ENCODE measurements at places on chromosomes 13 and 19.

DNA sequence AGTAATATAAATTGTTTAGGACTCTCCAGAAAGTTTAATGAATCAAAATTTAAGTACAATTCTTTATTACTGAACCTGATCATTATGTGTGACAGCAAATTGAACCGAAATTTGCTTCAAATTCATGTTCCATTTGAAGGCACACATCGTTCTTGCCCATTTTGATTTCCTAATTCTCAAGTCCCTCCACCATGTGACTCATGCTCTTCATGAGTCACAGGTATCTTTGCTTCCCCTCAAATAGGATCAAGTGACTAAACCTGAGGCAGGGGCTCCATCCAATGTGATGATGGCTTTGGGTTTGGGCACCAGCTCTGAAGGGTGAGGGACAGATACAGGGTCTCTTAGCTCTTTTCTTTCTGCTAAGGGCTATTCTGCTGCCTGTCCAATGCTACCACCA lies 86.1 kb downstream of the THSD1 start:
- H3K4me1 ChIP-seq: no peaks in the 10 kb centered on the region
- H3K4me3 ChIP-seq: no peak overlapping the region
- no peak for DNase-seq

- no peak for DNase-seq
- H3K4me3 ChIP-seq: no peak overlapping the region
- H3K27me3 ChIP-seq: no peaks in the 10 kb centered on the region
These were observed 12.5 kb downstream of the TNPO2 start for GRCh38 chr19:12711187-12711586.

DNA sequence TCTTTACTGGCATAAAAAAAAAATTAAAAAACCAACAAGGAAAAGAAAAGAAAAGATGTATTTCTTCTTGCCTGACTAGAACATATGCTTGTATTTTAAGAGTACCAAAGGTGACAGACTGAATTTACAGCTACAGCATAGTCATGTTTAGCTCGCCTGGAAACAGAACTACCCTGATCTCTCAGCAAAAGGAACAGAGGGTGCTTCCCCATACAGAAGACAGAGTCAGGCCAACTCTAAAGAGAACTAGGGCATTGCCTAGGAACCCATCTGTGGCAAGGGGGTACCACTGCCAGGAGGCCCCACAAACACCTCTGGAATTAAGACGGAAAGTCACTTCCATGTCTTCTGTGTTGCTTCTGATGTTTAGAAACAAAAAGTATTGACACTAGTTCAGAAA lies 252.1 kb upstream of the STARD13 start:
- H3K36me3 ChIP-seq: no peaks in the 10 kb centered on the region
- H3K27ac ChIP-seq: peak overlapping the region; percentile 88
- H3K4me1 ChIP-seq: peaks cover 29% of the 10 kb centered on the region
- peak; percentile 26 for DNase-seq
- H3K27me3 ChIP-seq: no peaks in the 10 kb centered on the region

- H3K4me1 ChIP-seq: no peaks in the 10 kb centered on the region
- no peak overlapping the region for H3K4me3 ChIP-seq
- no peak for DNase-seq
- peaks cover 19% of the 10 kb centered on the region for H3K27me3 ChIP-seq
These were observed 9.5 kb downstream of the ADAMTSL5 start for GRCh38 chr19:1503089-1503924.

DNA sequence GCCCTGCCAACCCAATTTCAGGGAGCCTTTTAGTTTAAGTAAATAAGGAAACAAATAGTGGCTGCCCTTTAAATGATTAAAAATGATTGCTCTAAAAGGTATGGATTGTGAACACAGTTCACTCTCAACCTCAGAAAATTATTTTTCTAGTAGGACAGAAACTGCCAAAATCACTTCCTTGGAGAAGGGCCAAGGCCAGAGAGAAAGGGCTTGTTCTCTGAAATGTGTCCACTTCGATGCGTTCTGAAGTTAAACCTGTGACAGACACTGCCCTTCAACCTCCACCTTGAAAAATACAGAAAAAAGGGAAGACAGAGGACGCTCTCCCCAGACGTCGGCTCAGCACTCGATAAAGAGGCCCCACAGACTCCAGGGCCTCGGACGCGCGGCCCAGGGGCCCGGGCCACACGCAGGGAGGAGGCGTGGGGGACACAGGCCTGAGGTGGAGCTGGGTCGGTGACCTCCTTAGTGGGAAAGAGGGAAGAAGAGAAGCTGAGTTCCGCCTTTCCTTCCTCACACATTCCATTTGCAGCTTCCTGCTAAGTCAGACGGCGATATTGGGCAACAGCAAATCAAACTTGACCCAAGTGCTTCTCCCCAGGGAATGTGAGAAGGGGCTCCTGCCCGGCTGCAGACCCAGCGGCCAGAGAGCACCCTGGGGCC lies 63.6 kb downstream of the RASA3 start:
- peak; percentile 89 for DNase-seq
- H3K4me1 ChIP-seq: peaks cover 52% of the 10 kb centered on the region
- no peaks in the 10 kb centered on the region for H3K27me3 ChIP-seq
- peak overlapping the region; percentile 94 for H3K27ac ChIP-seq
